Cortex of kidney (tissue), 1 donor: ENCODE measurements at places on chromosomes 7 and 10.

DNA sequence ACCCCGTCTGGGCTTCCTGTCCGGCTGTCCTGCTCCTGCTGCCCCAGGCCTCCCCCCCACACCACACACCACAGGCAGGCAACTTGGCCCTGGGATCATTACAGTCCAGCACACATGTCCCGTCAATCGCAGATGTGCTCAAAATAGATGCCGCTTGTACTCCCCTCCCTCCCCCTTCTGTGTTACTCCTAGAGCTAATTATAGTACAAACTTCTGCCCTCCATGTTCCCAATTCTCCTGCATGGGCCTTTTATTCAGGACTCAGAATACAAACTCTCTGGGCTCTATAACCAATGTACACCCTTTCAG is at the start of gene SYNPO2L:
Gene SYNPO2L, minus strand, starts transcription at position 40 of the 309 bp plus-strand sequence. CDS start 107 bp downstream, outside the sequence.
- no peak for DNase-seq

DNA sequence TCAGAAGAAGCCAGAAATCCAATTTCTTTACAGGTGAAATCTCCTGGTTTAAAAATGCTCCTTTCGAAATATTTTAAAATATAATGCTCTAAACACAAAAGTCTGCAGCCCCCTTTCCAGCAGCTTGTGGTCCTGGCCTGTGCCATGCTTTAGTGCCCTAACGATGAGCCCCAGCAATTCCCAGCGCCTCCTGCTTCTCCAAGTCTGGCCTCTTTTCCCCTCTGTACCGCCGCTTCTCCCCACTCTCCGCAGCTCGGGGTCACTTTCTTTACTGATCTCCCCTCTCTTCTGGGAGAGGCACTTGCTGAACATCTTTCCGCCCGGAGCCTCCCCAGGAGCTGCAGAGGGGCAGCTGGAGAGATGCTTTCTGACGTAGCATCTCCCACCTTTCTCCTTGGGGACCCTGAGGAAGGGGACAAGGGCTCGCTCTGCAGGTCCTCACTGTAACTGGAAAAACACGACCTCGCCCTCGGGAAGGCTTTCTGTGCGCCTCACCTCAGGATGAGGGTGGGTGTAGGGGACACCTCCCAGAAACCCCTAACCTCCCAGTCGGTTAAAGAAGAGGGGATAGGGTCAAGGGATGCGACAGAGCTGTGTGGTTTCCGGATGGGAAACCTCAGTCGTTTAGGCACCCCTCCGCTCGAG is 565 bp upstream of the INA start:
- DNase-seq, result no peak

DNA sequence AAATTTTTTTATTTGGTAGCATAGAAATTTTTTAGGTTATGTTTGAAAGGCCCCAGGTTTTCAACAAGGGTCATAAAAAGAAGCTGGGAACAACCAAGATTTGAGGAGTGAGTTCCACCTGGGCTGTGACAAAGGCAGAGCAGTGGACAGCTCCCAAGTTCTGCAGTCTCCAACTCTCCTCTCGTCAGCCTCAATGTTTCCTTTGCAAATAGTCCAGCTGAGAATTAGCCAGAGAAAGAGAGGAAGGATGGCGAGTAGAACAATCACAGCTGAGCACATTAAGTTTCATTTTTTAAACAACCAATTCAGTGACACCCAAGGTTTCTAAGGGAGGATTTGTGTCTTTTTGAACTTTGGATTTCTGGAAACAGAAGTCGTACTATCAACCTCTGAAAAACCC is 143.2 kb downstream of the NRCAM start:
- DNase-seq, result no peak

- DNase-seq, result peak; percentile 48
These were observed at the start of gene COPS6 for GRCh38 chr7:100088621-100089457. COPS6 (plus strand) TSS chr7:100088969; CDS start chr7:100088991, 22 bp downstream.

GRCh38 chr7:4079956-4080355 is 602.1 kb upstream of the FOXK1 start:
- DNase-seq, result no peak

DNA sequence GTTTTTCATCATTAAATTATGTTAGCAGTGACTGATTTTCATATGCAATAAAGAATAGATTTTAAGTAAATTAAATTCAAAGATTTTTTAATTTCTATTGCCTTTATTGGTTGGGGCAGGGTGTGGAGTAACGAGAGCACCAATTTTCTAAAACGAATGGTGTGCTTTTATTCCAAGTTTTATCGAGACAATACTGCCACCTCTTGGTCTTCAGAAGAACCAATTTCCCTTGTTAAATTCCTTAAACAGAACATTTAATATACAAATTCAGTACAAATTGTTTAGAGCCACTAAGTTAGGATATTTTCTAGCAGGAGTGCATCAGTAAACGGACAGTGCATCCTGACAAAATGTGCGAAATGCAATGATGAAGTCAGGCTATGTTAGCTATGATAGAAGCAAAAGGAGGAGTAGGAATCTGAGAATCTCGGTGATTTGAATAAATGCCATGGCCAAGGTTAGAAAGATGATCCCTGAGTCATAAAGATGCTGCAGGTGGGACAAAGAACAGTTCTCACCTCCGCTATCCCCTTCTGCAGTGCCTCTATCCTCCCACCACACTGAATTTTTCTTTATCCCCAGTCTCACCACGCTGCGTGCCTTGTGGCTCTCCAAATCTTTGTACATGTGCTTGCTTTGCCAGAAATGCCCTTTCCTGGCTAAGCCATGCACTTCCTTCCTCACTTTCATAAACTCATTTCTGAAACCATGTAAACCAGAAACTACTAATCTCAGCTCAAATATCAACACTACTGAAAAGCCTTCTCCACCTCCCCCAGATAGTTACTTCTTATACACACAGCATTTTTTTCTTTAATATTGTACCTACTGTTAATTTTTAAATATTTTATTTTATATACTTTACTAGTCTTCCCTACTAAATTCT is 31.9 kb upstream of the AGBL3 start:
- DNase-seq, result no peak

- DNase-seq, result no peak
These were observed 100.4 kb upstream of the ACBD5 start for GRCh38 chr10:27341001-27341400.

DNA sequence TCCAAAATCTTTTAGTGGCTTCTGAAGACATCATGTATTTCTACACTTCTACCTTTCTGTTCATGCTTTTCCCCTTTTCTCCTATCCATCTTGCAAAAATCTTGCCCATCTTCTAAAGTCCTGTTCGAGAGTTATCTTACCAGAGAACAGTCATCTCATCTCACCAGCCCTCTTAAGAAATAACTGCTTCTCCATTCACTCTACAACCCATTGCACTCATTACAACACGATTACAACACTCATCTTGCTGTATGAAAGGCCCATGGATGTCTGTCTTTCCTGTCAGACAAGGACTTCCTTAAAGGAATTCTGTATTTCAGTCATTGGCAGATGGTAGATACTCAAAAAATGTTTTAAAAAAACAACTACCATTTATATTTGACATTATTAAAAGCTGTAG is 30.8 kb downstream of the ZNF438 start:
- DNase-seq, result no peak

GRCh38 chr10:78301481-78301880 is 267.8 kb downstream of the RPS24 start:
- no peak for DNase-seq

DNA sequence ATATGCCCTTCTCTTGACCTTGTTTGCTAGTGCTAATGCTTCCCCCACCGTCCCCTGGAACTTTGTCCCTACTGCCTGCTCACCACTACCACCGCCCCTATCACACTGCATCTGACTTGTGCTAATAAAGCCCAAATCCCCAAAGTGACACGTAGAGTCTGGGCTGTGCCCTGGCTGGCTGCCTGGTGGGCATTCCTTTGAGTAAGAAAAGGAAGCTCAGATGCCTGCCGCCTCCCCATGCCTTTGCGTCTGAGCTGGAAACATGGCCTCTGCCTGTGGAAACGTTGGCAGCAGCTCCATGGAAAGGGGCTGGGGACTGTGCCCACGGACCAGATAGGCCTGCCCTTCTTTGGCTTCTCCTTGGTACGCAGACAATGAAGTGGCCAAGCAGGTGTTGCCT is 138.3 kb downstream of the CYP26A1 start:
- DNase-seq, result no peak

- no peak for DNase-seq
These were observed 200.3 kb downstream of the PRPF18 start for GRCh38 chr10:13787015-13787421.

DNA sequence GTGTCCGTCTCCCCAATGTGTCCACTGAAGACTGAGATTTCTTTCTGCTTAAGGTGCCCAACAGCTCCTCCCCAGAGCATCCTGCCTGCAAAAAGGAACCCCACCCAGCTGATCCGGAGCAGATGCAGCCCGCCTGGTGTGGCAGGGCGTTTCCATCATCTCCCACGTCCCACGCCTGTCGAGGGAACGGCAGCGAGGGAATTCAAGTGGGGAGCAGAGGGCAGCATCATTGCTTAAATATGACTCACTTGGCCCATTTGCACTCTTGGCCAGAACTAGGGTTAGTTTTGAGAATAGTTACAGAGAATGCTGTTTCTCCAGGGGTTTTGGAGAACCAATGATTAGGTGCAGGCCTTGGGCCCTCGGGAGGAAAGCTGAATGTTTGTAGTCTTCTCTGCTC is 20.8 kb downstream of the VWA2 start:
- DNase-seq, result no peak

- no peak for DNase-seq
These were observed 32.9 kb upstream of the SDK1 start for GRCh38 chr7:3267966-3268690.

DNA sequence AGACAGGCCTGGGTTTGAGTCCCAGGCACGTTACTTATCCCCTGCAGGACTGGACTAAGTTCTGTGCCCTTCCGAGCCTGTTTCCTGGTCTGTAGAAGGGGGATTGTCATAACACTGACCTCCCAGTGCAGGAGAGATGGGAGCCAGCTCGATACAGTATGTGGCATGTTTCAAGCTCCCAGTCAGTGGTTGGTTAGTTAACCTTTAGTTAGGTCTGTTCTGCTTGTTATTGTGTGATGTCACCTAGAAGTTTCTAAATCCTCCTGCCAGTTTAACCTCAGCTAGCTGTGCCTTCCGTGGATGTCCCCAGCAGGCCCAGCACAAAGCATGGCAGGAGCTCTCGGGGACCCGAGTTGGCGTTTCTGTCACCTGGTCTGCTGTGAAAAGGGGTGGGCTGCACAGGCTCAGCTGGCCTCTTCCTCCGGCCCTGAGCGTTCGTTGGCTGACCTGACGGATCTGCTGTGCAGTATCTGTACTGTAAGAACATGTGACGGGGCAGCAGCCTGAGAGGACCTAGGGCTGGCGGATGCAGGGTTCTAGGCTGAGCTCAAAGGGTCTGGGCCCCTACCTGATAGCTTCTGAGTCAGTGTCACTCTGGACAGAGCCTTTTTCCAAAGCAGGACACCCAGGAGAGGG is 53.0 kb downstream of the SPOCK2 start:
- no peak for DNase-seq

DNA sequence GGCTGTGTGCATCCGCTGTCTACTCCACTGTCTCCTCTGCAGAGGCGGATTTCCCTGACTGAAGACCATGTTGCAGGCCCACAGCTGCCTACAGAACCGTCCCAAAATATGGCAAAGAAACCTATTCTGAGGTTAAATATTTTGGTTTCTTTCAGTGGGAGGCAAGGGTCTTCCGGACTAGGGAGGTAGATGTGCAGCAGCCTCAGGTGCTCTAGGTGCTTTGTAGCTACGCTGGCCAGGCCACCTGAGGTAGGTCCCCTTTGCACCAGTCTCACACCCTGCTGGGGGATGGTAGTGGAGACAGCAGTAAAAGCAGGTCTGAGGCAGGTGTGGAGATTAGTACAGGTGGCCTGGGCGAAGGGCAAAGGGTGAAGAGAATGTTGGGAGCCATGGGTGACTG is 8.2 kb upstream of the PILRB start:
- DNase-seq, result no peak

DNA sequence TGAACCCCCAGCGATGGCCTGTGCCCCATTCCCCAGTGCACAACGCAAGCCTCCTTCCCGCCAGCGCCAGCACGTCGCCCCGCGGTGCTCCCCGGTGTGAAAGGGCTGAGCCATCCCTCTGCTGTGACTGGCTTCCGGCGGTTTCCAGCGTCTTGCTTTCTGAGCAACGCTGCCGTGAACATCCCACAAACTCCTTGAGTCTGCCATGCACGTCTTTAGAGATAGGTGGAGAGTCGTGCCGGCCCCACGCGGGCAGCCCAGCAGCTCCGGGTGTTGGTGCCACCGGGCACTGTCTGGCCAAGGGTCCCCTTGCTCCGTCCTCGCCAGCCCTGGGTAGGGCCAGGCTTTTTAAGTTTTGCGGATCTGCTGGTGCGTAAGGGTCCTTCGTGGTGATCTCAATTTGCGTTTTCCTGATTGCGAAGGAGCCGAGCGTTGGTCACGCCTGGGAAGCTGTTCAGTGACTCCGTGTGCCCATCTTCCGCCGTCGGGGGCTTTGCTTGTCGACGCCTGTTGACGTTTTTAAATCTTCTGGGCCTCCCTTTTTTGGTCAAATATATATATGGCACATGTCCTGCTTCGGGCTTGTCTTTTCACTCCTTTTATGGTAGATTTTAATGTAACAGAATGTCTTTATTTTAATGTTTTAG is 70.6 kb downstream of the FOXL3 start:
- DNase-seq, result no peak

DNA sequence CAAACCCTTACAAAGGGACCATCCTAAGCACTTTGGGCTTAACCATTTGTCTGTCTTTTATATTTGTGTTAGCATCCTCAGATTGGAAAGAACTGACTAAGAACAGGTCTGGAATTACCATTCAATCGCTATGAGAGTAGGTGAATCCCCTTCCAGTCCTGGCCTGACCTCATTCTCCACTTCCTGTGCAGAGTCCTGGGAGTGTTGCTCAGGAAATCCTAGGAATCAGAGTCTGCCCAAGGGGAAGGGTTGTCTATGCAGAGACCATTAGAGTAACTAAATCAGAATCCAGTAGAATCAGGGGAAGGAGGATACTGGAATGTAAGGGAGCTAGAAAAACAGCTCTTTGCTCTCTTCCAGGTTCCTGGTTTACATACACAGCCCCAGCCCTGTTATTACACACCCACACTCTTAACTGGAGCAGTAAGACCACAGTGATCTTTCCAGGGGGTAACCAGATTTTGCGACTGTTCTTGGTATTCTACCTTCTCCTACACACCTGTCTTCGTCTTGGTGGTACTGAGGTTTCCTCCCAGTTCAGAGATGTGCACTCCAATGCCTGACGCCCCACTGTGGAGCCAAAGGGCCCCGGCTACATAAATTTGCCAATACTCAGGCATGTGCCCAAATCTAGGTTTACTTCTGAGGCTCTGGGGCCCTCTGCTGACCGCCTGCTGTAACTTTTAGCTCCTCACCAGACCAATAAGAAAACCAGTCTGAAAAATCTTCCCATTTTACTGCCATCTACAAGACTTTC is 103.7 kb downstream of the RNF216 start:
- DNase-seq, result no peak

DNA sequence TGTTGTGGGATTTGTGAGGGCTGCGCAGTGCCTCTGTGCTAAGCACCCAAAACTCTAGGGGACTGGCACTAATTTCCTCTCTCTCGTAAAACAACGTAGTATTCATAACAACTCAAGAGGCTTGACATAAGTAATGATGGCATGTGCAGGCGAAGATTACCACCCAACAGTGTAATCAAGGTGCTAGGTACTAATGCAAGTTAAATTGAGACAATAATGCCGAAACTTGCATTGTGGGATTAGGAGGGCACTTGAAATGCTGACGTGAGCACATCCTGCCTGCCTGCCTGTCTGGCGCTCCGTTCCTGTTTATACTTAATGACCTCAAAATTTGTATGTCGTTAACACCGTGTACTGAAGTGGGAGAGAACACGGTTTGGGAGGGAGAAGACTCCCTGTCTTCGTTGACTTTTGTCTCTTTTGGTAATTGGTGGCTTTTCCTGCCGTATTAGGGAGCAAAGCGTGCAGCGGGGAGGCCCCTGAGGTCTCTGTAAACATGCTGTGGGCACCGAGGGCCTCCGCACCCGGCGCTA is 139.0 kb downstream of the MGMT start:
- no peak for DNase-seq
